ENCODE measurements at places on chromosomes 5 and 9. TPM values are rescaled to one million over a fixed set of nuclear protein-coding genes. Genes with fewer than 3 reads are reported as not detected.

PHYHD1 gene
- 17.8 TPM for total RNA-seq

IL3 gene
- not detected for total RNA-seq

OCLN gene
- 104 TPM for total RNA-seq

GRCh38 chr9:117555964-117556629 lies 141.2 kb upstream of the ASTN2 start:
- DNase-seq, result no peak

- DNase-seq, result no peak
Measured at GRCh38 chr5:157703736-157704135, 27.5 kb upstream of the THG1L start.

DNA sequence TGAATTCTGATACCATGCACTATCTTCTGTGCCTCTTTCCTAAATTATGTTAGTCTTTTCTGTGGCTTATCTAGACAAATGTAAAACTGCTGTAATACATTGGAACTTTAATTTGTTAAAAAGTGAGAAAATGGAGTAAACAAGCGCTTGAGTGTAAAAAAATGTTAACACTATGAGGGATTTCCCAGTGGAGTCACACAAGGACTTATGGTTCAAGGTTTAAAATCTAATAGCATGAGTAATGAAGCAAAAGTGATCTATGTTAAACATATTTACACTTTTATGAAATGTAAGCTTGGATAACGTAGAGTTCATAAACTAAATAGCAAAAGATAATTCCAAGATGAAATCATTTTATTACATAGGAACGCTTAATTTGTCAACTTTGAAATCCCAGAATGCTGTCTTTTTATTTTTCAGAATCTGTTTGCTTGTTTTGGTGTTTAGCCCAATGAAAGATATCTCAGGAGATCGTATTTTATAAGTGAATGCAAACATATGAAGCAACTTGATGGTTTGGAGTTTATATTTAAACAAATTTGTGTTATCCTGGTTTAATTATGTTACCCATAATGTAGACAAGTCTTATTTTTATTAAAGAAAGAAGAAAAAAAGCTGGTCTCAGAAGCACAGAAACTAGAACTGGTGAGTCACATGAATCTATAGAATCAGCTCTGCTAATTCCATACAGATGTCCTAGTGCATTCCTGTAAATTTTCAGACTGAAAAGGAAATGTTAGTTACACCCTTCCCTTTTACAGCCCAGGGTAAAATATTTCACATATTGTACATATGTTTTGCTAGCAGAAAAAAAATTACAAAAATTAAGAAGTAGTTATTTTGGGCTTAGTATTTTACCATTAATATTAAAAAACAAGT lies 34.2 kb upstream of the FBN2 start:
- DNase-seq, result no peak

DNA sequence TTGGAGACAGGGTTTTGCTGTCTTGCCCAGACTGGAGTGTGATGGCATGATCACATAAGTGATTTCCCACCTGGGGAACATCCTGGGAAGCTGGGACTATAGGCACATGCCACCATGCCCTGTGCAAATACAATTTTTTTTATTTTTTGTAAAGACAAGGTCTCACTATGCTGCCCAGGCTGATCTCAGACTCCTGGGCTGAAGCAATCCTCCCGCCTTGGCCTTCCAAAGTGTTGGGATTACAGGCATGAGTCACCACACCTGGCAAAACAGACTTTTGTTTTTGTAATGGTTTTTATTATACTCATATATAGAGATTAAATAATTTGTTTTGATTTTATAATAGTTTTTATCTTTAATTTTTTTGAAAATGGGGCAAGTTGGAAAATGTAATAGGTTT lies 14.7 kb downstream of the DNAJC25 start:
- DNase-seq, result no peak

DNA sequence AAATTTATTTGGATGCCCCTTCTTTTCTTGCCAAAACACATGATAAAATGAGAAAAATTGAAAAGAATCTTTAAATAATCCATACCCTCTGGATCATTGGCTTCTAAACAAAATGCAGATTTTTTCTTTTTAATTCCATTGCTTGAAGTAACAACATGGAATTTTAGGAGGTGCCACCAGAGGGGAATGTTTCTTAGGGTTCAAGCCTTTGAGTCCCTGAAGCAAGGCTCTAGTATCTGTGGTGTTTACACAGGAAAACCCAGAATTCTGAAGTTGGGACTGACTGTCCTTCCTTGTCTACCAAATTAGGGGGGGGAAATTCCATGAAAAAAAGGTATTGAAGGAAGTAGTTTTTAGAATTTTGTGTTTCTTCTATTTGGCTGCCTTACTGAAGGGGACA lies 69.4 kb downstream of the LMNB1 start:
- no peak for DNase-seq

- no peak for DNase-seq
Measured at GRCh38 chr9:125922854-125923253, 175.7 kb downstream of the PBX3 start.

Data from kidney epithelial cell (primary cell).